Activated CD4-positive, alpha-beta memory T cell treated with anti-CD3 and anti-CD28 coated beads for 36 hours (primary cell): ENCODE measurements at places on chromosomes 7 and 10. TPM values are rescaled to one million over a fixed set of nuclear protein-coding genes. Genes with fewer than 3 reads are reported as not detected.

Gene CLRN3
- total RNA-seq: not detected

Gene LBX1
- total RNA-seq: not detected

Gene EBLN1
- not detected for total RNA-seq

Gene HOXA4
- not detected for total RNA-seq

Gene OPN1SW
- total RNA-seq: not detected

Gene ZEB1
- total RNA-seq: 37.8 TPM

Gene ZNF783
- 15.5 TPM for total RNA-seq

Gene CNPY1
- total RNA-seq: not detected

Gene MYH16
- total RNA-seq: not detected

Gene GTF2I
- 113 TPM for total RNA-seq

Gene KLF14
- not detected for total RNA-seq

Gene VWDE
- total RNA-seq: 3.2 TPM

Gene SGMS1
- 6.8 TPM for total RNA-seq

Gene TFR2
- 9.9 TPM for total RNA-seq

Gene KIAA1549
- 0.85 TPM for total RNA-seq

Gene AVPI1
- total RNA-seq: 1.7 TPM

Gene RHEB
- total RNA-seq: 62.0 TPM

Gene CREB5
- total RNA-seq: 0.52 TPM

Gene SYT15B
- 0.14 TPM for total RNA-seq

Gene DDC
- total RNA-seq: not detected

Gene LOXL4
- total RNA-seq: not detected

Gene HMX2
- total RNA-seq: 0.31 TPM

Gene OR13A1
- not detected for total RNA-seq

Gene DGKI
- total RNA-seq: 7.0 TPM

Gene GSTK1
- 224 TPM for total RNA-seq

Gene GBX1
- total RNA-seq: not detected

Gene NANOS1
- 0.31 TPM for total RNA-seq

Gene GPR15LG
- total RNA-seq: not detected

Gene SEMA3C
- not detected for total RNA-seq

Gene THNSL1
- 6.0 TPM for total RNA-seq

Gene OR2A1
- not detected for total RNA-seq

Gene EVX1
- not detected for total RNA-seq

Gene ZNF398
- 9.4 TPM for total RNA-seq

Gene FRAT1
- 2.1 TPM for total RNA-seq

Gene PON3
- total RNA-seq: not detected
